ENCODE measurements at places on chromosomes 6 and 20.

DNA sequence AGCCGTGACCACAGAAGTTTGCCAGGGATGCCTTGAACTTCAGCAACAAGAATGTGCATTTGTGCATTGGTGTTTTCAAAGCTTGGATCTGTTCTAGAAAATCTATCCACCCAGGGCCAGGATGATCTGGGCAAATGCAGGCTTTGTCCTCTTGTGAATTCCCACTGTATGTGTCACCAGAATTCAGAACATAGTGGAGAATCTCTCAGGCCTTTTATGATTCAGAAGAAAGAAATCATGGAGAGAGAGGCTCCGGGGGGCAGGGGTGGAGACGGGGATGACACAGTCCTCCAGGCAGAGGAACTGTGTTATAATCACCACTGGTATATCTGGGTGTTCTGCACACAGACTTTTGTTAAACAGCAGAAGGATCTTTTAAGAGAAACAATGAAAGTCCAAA is 304.1 kb downstream of the CDH4 start:
- no peak for DNase-seq

DNA sequence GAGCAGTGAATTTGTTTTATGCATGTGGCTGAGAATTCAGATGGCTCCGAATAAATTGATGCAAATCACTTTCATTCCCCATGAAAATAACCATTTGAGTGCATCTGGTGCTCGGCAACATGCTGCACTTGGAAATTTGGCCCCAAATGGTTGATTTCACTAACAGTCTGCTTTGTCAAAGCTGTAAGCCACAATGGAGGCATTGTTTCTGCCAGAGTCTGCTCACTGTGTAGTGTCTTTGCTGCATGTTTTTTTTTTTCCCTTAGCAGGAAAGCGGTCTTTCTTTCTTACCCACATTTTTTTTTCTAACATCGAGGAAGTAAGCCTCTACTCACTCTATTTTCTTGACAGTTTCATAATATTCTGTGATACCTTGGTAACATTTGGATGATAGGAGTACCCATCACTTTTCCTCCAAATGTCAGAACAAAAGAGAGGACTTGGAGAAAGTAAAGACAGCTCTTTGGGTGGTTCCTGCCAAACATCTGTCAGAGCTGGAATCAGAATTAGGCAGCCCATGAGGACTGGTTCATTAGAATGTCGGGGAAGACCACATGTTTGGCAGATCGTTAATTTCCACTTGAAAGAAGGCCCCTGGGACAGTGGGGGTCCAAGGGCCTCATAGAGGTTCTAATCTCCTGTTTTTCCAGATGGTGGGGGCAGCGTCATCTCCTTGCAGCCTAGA is 149.5 kb downstream of the DOK5 start:
- DNase-seq, result no peak

DNA sequence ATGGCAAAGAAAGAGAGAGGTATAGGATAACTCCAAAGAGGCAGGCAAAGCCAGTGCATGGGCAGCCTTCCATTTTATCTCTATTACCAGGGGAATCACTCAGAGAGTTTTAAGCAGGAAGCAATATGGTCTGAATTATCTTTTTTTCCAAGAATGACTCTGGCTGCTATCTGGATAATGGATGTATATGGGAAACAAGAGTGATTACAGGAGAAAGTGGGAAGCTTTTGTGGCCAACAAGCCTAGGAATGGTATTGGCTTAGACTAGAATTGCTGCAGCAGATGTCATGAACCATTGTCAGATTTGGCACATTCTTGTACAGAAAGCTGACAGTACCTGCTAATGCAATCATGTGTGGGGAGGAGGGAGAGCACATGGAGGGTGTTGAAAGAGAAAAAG is 73.0 kb upstream of the BTBD3 start:
- DNase-seq, result no peak

- no peak for DNase-seq
These were observed 40.1 kb downstream of the ADNP start for GRCh38 chr20:50891138-50891537.

DNA sequence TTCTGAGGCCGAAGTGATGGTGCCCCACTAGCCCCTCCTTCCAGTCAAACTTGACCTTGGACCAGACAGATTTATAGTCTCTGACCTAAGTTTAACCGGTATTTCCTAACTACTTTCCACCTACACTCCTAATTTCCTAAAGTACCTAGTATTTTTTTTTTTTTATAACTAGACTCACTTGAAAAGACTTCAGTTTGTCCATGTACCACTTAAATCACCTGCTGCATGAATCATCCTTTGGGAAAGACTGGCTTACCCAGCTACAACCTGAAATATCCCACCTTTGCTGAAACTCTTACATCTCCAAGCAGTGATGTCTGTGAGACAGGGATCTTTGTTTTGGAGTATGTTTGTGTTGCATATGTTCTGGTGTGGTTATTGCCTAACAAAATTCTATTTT is 71.1 kb downstream of the ZDHHC14 start:
- DNase-seq, result no peak

DNA sequence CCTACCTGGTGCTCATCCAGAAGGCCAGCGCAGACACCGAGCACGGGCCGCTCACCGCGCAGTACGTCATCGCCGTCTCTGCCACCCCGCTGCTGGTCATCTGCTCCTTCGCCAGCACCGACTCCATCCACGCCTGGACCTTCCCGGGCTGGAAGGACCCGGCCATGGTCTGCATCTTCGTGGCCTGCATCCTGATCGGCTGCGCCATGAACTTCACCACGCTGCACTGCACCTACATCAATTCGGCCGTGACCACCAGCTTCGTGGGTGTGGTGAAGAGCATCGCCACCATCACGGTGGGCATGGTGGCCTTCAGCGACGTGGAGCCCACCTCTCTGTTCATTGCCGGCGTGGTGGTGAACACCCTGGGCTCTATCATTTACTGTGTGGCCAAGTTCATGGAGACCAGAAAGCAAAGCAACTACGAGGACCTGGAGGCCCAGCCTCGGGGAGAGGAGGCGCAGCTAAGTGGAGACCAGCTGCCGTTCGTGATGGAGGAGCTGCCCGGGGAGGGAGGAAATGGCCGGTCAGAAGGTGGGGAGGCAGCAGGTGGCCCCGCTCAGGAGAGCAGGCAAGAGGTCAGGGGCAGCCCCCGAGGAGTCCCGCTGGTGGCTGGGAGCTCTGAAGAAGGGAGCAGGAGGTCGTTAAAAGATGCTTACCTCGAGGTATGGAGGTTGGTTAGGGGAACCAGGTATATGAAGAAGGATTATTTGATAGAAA is 2.0 kb downstream of the SLC35D3 start:
- no peak for DNase-seq

GRCh38 chr6:125175466-125176048 is 22.0 kb downstream of the TPD52L1 start:
- no peak for DNase-seq

- DNase-seq, result no peak
These were observed 118.7 kb upstream of the GJE1 start for GRCh38 chr6:142013875-142014495.

DNA sequence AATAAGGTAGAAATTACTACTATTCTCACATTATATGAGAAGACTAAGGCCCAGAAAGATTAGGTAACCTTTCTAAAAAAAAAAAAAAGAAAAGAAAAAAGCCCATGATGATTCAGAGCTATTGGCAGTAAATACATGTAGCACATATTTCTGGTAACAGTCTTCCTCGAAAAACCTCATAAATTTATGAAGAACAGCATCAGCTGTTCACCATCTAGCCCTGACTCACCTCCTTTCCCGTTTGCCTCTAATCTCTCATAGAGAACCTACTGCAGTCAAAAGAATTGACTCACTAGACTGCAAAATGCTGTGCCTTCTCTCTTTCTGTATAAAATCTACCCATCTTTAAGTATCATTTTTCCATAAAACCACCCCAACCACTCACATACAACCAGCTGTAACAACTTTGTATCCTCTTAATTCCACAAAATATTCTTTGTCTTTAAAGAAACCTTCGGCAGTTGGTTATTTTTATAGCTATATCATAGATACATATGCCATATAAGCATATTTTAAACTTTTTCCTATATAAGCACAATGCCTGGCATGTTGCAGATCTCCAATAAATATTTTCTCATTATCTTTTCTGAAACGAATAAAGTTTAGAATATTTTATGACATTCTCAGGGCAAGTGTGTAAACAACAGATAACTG is 152.7 kb upstream of the ENPP5 start:
- no peak for DNase-seq
